Right cardiac atrium (tissue), 5 donors: ENCODE measurements at places on chromosomes 2 and 18.

DNA sequence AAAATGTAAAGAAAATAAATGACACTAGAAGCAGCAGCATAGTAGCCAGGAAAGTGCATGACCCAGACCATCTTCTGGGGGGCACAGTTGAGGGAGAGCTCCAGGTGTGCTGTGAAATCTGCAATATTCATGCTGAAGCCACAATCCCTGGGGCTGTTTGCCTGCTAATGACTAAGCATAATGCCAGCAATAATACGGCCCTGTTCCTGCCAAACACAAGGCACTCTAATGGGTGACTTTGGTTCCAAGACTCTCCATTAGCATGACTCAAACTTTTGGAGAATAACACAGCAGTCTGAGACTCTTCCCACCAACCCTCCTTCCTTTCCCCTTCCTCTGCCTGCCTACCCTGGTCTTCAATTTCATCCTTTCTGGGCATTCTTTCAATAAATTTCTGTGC lies 77.9 kb upstream of the DOCK10 start:
- no peak for DNase-seq

DNA sequence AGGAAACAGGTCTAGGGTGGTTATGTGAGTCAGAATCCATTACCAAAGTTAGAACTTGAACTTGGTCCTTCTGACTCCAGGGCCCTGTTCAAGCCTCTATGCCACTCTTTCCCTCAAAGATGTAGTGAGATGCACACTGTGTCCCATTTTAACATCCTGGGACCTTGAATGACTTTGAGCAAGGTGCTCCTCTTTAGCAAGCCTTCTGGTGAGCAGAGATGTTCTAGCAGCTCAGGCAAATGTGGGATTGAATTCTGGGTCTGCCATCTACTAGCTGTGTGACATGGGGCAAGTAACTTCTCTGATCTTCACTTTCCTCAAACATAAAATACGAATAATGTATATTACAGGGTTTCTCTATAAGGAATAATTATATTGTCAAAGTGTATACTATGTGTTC lies 294.0 kb upstream of the CXCR4 start:
- no peak for DNase-seq

GRCh38 chr18:7728297-7728696 lies 161.2 kb downstream of the PTPRM start:
- no peak for DNase-seq

- no peak for DNase-seq
These were observed 74.0 kb downstream of the CERS6 start for GRCh38 chr2:168529900-168530561.

GRCh38 chr18:80188643-80189530 lies 58.4 kb downstream of the PARD6G start:
- no peak for DNase-seq

DNA sequence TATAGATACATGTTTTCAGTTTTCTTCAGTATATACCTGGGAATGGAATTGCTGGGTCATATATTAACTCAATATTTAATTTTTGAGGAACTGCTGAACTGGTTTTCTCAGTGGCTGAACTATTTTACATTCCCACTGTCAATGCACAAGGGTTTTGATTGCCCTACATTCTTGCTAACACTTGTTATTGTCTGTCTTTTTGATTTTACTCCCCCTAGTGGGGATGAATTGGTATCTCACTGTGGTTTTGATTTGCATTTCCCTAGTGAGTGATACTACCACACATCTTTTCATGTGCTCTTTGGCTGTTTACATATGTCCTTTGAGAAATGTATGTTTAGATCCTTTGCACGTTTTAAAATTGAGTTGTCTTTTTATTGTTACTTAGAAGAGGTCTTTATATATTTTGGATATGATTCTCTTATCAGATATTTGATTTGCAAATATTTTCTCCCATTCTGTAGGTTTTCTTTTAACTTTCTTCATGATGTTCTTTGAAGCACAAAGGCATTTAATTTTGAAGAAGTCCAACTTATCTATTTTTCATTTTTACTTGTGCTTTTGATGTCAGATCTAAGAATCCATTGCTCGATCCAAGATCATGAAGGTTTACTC lies 36.2 kb downstream of the ASB1 start:
- DNase-seq: no peak

GRCh38 chr18:22145160-22145559 lies 24.2 kb upstream of the GATA6 start:
- no peak for DNase-seq

GRCh38 chr2:67993329-67993728 lies 69.5 kb downstream of the C1D start:
- no peak for DNase-seq

GRCh38 chr18:77063260-77063659 lies 69.3 kb downstream of the MBP start:
- DNase-seq: peak; percentile 67

GRCh38 chr2:71898375-71898774 lies 249.3 kb downstream of the CYP26B1 start:
- DNase-seq: no peak

GRCh38 chr2:37720533-37721200 lies 49.2 kb upstream of the CDC42EP3 start:
- DNase-seq: no peak

DNA sequence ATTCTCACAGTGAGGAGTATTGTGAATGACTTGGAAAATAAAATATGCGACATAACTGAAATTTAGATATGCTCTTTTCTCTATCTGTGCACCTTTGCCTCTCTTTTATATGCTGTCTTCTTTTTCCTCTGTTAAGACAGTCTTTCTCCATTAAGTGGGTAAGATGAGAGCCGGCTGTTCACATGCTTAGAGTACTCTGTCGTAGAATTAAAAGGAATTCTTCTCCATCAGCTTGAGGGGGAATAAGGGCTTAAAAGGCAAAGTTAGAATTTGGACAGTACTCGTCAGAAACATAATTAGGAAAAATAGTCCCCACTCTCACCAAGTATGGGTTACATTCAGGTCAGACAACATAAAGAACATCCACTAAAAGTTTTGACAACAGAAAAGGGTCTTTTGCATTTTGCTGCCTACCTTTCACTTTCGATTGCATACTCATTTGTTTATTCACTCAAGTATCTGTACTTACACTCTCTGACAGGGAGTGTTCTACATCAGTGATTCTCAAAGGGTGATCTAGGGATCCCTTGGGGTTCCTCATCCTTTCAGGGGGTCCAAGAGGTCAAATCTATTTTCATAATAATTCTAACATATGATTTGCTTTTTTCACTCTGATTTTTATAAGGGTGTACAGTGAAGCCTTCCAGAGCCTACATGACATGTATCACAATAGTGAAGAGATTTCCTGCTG lies 48.0 kb downstream of the ARHGAP15 start:
- DNase-seq: no peak

DNA sequence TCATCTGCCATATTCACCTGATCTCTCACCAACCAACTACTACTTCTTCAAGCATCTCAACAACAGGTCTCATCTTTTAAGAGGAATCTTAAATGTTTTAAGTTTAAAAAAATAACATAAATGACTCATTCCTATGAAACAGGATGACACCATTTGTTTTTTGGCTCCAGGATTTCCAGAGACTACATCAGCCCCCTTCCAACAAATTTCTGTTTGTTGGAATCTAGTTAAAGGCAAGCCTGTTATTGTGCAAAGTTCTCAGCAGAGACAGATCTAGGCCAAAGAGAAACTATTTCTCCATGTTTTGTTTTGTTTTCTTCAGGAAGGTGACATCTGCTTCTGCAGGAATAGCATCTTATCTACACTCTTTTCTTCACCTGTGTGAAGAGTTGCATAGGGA lies 204.8 kb upstream of the SH3BP4 start:
- no peak for DNase-seq
